Keratinocyte (primary cell): ENCODE measurements at places on chromosomes 11 and 22. TPM values are rescaled to one million over a fixed set of nuclear protein-coding genes. Genes with fewer than 3 reads are reported as not detected.

GRCh38 chr11:69096473-69096872 is 47.7 kb downstream of the TPCN2 start:
- no peaks in the 10 kb centered on the region for H3K4me1 ChIP-seq
- H3K27me3 ChIP-seq: no peaks in the 10 kb centered on the region
- H3K36me3 ChIP-seq: no peaks in the 10 kb centered on the region
- no peak overlapping the region for H3K27ac ChIP-seq

GRCh38 chr11:46999217-46999616 is 62.7 kb downstream of the CSTPP1 start:
- no peak for DNase-seq
- H3K4me3 ChIP-seq: no peak overlapping the region
- no peaks in the 10 kb centered on the region for H3K27me3 ChIP-seq
- no peak overlapping the region for H3K27ac ChIP-seq

GRCh38 chr11:44613153-44613552 is 47.7 kb downstream of the CD82 start:
- H3K27ac ChIP-seq: no peak overlapping the region
- H3K4me3 ChIP-seq: no peak overlapping the region
- no peak for DNase-seq
- H3K27me3 ChIP-seq: no peaks in the 10 kb centered on the region
- no peaks in the 10 kb centered on the region for H3K4me1 ChIP-seq

DNA sequence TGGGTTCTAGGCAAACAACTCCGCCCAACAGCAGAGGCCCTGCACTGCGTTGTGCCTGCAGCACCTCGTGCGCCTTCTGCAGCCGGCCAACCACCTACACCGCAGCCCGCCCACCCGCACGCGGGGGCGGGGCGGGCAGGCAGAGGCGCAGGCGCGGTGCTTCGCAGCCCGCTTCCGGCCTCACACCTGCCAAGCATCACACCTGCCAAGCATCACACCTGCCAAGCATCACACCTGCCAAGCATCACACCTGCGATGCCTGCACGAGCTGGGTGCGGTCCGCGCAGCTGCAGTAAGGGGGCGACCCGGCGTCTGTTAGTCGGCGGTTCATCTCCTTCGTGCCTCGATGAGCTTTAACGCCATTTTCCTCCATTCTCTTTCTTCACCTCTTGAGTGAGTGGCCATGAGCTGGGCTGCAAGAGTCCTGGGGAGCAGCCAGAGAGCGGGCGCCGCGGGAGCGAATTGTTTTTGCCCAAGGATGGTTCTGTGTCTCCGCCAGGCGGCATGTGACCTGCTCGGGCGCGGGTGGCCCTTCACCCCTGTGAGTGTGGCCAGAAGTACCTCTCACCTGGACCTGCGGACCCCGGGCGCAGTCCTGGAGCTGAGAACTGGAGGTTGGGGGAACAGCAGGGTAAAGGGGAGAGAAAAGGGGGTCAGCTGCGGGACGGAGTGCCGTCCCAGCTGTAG is at the start of gene LDHAL6A:
Gene LDHAL6A (plus strand): TSS at position 171 of the 687 bp plus-strand sequence. CDS start 825 bp downstream, outside the sequence.
- no peaks in the 10 kb centered on the region for H3K36me3 ChIP-seq
- no peaks in the 10 kb centered on the region for H3K4me1 ChIP-seq
- no peak within 1 kb of the TSS for H3K27ac ChIP-seq
- no peaks in the 10 kb centered on the region for H3K27me3 ChIP-seq
- H3K4me3 ChIP-seq: no peak within 1 kb of the TSS
- DNase-seq: no peak

DNA sequence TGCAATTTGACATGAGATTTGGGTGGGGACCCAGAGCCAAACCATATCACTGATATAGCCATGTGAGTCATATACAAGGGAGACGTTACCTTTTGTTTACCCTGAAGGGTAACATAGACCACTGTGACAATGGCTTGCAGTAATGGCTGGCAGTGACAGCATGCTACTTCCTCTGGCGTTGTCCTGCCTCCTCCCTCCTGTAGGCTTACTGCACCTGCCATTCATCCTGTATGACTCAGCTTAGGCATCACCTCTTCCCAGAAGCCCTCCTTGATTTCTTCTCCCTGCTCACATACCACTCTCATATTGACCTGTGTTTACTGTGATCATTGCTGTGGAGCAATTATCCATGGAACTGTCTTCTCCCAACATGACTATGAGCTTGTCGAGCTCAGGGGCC is 12.0 kb upstream of the PVALB start:
- H3K36me3 ChIP-seq: no peaks in the 10 kb centered on the region
- H3K4me3 ChIP-seq: no peak overlapping the region
- no peak for DNase-seq
- H3K4me1 ChIP-seq: no peaks in the 10 kb centered on the region
- H3K27me3 ChIP-seq: peaks cover 4% of the 10 kb centered on the region
- H3K27ac ChIP-seq: no peak overlapping the region

DNA sequence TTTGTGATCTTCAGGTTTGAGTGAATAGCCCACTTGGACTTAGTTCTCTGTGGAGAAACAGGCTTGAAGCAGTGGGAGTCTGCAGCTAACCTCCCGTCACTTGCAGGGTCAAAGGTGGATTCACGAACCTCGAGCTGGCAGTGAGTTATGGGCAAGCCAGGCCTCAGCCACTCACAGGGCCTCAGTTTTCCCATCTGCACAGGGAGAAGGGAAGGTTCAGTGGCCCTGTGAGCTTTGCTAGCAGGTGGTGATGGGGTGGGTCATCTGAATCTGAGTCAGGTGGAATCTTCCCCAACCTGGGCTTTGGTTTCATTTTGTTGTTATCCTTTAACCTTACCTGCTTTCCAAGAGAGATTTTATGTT is 86.6 kb upstream of the GRIK4 start:
- no peaks in the 10 kb centered on the region for H3K27me3 ChIP-seq
- H3K4me3 ChIP-seq: no peak overlapping the region
- peaks cover 15% of the 10 kb centered on the region for H3K36me3 ChIP-seq

GRCh38 chr11:129323896-129324502 is 51.6 kb upstream of the BARX2 start:
- no peak overlapping the region for H3K27ac ChIP-seq
- no peaks in the 10 kb centered on the region for H3K4me1 ChIP-seq
- no peaks in the 10 kb centered on the region for H3K27me3 ChIP-seq

- H3K27me3 ChIP-seq: no peaks in the 10 kb centered on the region
- DNase-seq: peak; percentile 50
- peaks cover 19% of the 10 kb centered on the region for H3K4me1 ChIP-seq
- peaks cover 23% of the 10 kb centered on the region for H3K36me3 ChIP-seq
Observed at GRCh38 chr11:1298695-1299492, 10.5 kb downstream of the TOLLIP start.

DNA sequence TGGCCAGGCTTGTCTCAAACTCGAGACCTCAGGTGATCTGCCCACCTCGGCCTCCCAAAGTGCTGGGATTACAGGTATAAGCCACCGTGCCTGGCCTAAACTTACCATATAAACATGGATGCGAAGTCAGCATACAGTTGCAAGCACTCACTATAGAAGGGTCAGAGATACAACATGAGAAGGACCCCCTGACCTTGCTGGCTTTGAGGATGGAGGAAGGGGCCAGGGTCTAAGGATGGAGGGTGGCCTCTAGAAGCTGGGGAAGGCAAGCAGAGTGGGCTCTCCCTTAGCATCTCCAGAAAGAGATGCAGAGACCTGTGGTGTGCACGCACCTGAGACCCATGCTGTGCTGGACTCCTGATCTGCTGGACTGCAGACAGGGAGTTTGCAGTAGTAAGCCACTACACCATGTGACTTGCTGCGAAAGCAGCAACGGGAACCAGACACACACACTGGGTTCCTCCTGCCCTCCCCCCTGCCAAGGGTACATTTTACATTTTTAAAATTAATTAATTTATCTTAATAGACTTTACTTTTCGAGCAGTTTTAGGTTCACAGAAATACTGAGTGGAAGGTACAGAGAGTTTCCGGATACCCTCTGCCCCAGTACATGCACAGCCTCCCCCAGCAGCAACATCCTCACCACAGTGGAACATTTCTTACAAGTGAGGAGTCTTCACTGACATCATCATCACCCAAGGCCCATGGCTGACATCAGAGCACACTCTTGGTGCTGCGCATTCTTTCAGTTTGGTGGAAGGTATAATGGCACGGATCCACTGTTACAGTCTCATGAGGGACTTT is 170.1 kb upstream of the B3GAT1 start:
- H3K4me3 ChIP-seq: no peak overlapping the region
- H3K4me1 ChIP-seq: no peaks in the 10 kb centered on the region
- no peak overlapping the region for H3K27ac ChIP-seq
- H3K36me3 ChIP-seq: no peaks in the 10 kb centered on the region
- DNase-seq: no peak

GRCh38 chr11:25612806-25613205 is 719.1 kb upstream of the ANO3 start:
- H3K4me3 ChIP-seq: no peak overlapping the region
- no peak overlapping the region for H3K27ac ChIP-seq
- no peaks in the 10 kb centered on the region for H3K36me3 ChIP-seq
- H3K4me1 ChIP-seq: no peaks in the 10 kb centered on the region

GRCh38 chr22:46739094-46739870 is 1.2 kb upstream of the CERK start:
- DNase-seq: peak; percentile 75
- peak overlapping the region; percentile 76 for H3K27ac ChIP-seq
- H3K36me3 ChIP-seq: no peaks in the 10 kb centered on the region
- peaks cover 26% of the 10 kb centered on the region for H3K4me1 ChIP-seq
- H3K27me3 ChIP-seq: no peaks in the 10 kb centered on the region

OR56A3 gene
- polyA plus RNA-seq: not detected in 3 replicates
